ENCODE measurements at places on chromosomes 7 and 10. TPM values are rescaled to one million over a fixed set of nuclear protein-coding genes. Genes with fewer than 3 reads are reported as not detected.

- DNase-seq, result no peak
- no peak overlapping the region for H3K4me3 ChIP-seq
- H3K4me1 ChIP-seq, result peaks cover 30% of the 10 kb centered on the region
- no peak overlapping the region for H3K27ac ChIP-seq
- no peaks in the 10 kb centered on the region for H3K27me3 ChIP-seq
Observed at GRCh38 chr10:49312246-49312869, 13.4 kb downstream of the C10orf71 start.

DNA sequence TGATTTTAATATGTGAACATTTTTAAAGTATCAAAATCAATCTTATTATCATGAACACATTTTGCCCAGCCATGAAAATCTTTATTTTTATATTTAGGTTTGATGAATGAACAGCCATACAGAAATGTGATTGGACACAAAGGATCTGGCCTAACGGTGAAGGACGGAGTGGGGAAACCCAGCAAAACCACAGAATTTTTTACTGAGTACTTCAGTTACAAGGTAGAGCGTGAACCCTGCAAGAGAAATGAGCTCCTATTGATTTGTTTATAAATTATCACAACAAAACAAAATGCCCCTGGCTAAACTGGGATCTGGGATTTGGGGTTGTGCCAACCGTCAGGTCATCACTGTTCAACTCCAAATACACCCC, 118.8 kb downstream of the JAZF1 start:
- H3K36me3 ChIP-seq, result no peaks in the 10 kb centered on the region
- DNase-seq, result no peak
- no peak overlapping the region for H3K27ac ChIP-seq
- peaks cover 37% of the 10 kb centered on the region for H3K4me1 ChIP-seq
- no peaks in the 10 kb centered on the region for H3K27me3 ChIP-seq

DNA sequence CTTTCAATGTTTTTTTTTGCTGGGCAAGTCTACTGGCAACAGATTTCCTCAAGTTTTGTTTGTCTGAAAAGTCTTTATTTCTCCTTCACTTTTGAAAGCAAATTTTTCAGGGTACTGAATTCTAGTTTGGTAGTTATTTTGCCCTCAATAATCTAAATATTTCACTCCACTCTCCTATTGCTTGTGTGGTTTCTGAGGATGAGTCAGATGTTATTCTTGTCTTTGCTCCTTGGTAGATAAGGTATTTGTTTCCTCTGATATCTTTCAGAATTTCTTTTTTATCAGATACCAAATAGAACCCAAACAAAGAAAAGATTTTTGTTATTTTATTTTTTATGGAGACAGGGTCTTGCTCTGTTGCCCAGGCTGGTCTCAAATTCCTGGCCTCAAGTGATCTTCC, 99.2 kb upstream of the MALRD1 start:
- DNase-seq, result no peak
- no peaks in the 10 kb centered on the region for H3K36me3 ChIP-seq
- H3K27ac ChIP-seq, result no peak overlapping the region

GRCh38 chr10:125756853-125757487, 18.7 kb downstream of the MMP21 start:
- peaks cover 98% of the 10 kb centered on the region for H3K36me3 ChIP-seq
- H3K4me3 ChIP-seq, result no peak overlapping the region
- no peak overlapping the region for H3K27ac ChIP-seq
- H3K27me3 ChIP-seq, result no peaks in the 10 kb centered on the region
- no peaks in the 10 kb centered on the region for H3K4me1 ChIP-seq

GRCh38 chr7:74083117-74083876, at the start of gene LIMK1:
LIMK1 (plus strand) TSS chr7:74083804; CDS start chr7:74083991, 187 bp downstream.
- H3K4me3 ChIP-seq, result peak within 1 kb of the TSS; percentile 82
- peaks cover 18% of the 10 kb centered on the region for H3K36me3 ChIP-seq
- peak within 1 kb of the TSS; percentile 58 for H3K27ac ChIP-seq
- H3K4me1 ChIP-seq, result peaks cover 16% of the 10 kb centered on the region
- DNase-seq, result peak; percentile 82
- no peaks in the 10 kb centered on the region for H3K27me3 ChIP-seq

- no peaks in the 10 kb centered on the region for H3K4me1 ChIP-seq
- H3K4me3 ChIP-seq, result no peak overlapping the region
Observed at GRCh38 chr10:112052166-112052565, 131.4 kb downstream of the GPAM start.

GRCh38 chr10:55495555-55495954, 694.5 kb upstream of the PCDH15 start:
- H3K27ac ChIP-seq, result no peak overlapping the region
- no peaks in the 10 kb centered on the region for H3K4me1 ChIP-seq
- no peaks in the 10 kb centered on the region for H3K27me3 ChIP-seq
- H3K4me3 ChIP-seq, result no peak overlapping the region

DNA sequence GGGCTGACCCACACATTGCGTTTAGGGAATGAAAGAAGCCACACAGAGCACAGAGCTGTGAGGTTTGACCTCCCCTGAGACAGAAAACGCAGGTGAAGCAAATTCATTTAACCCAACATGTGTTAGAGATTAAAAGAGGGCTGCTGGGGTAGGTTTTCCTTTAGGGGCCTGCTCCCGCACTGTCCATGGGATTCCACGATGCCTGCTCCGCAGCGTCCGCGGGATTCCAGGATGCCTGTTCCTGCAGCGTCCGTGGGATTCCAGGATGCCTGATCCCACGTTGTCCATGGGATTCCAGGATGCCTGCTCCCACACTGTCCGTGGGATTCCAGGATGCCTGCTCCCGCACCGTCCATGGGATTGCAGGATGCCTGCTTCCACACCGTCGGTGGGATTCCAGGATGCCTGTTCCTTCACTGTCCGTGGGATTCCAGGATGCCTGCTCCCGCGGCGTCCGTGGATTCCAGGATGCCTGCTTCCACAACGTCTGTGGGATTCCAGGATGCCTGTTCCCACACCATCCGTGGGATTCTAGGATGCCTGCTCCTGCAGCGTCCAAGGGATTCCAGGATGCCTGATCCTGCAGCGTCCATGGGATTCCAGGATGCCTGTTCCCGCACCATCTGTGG, 78.7 kb downstream of the VIPR2 start:
- no peaks in the 10 kb centered on the region for H3K4me1 ChIP-seq
- no peak for DNase-seq
- no peaks in the 10 kb centered on the region for H3K36me3 ChIP-seq

GRCh38 chr7:41107330-41107937, 595.5 kb downstream of the INHBA start:
- no peak overlapping the region for H3K4me3 ChIP-seq
- no peak overlapping the region for H3K27ac ChIP-seq
- no peaks in the 10 kb centered on the region for H3K4me1 ChIP-seq
- no peaks in the 10 kb centered on the region for H3K27me3 ChIP-seq
- peak; percentile 41 for DNase-seq

- H3K27ac ChIP-seq, result peak overlapping the region; percentile 92
- no peak overlapping the region for H3K4me3 ChIP-seq
- peak; percentile 18 for DNase-seq
- H3K4me1 ChIP-seq, result peaks cover 4% of the 10 kb centered on the region
Observed at GRCh38 chr7:43586251-43586900, 3.5 kb downstream of the STK17A start.

DNA sequence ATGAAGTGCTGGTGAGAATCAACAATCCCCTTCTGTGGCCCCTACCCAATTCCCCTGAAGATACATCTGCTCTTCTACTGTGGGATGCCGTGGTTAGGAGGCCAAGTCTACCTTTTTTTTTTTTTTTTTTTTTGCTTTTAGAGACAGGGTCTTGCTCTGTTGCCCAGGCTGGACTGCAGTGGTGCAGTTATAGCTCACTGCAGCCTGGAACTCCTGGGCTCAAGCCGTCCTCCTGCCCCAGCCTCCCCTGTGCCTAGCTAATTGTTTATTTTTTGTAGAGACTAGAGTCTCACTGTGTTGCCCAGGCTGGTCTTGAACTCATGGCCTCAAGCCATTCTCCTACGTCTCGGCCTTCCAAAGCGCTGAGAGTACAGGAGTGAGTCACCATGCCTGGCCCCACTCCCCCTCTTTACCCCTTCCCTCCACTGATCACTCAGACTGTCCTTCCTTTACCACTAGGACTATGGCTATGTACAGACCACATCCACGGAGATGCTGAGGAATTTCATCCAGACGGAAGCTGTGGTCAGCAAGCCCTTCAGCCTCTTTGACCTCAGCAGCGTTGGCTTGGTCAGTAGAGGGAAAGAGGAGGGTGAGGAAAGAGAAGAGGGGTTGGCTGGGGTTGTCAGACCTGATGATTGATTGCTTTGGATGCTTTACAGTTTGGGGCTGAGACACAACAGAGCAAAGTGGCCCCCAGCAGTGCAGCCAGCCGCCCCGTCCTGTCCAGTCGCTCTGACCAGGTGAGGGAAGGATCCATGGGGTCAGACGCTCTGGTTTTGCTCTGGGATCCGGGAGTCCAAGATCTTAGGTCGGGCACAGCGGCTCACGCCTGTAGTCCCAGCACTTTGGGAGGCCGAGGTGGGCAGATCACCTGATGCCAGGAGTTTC, 1.8 kb downstream of the AP4M1 start:
- H3K27ac ChIP-seq, result no peak overlapping the region
- DNase-seq, result no peak
- peaks cover 22% of the 10 kb centered on the region for H3K4me1 ChIP-seq
- no peaks in the 10 kb centered on the region for H3K27me3 ChIP-seq
- no peak overlapping the region for H3K4me3 ChIP-seq

GRCh38 chr10:22959292-22959691, 31.4 kb downstream of the ARMC3 start:
- H3K4me3 ChIP-seq, result no peak overlapping the region
- no peak overlapping the region for H3K27ac ChIP-seq
- no peaks in the 10 kb centered on the region for H3K27me3 ChIP-seq
- H3K36me3 ChIP-seq, result no peaks in the 10 kb centered on the region

GRCh38 chr7:100974021-100974420, 4.7 kb downstream of the MUC12 start:
- H3K4me3 ChIP-seq, result no peak overlapping the region
- no peaks in the 10 kb centered on the region for H3K4me1 ChIP-seq
- no peak for DNase-seq
- no peak overlapping the region for H3K27ac ChIP-seq
- H3K27me3 ChIP-seq, result no peaks in the 10 kb centered on the region

- no peak for DNase-seq
- peak overlapping the region; percentile 90 for H3K27ac ChIP-seq
- H3K36me3 ChIP-seq, result no peaks in the 10 kb centered on the region
- H3K4me3 ChIP-seq, result no peak overlapping the region
- H3K27me3 ChIP-seq, result no peaks in the 10 kb centered on the region
- H3K4me1 ChIP-seq, result peaks cover 80% of the 10 kb centered on the region
Observed at GRCh38 chr7:143375298-143376034, 5.7 kb upstream of the ZYX start.

Gene AGBL3
- total RNA-seq, result 3.4 TPM

Gene SRRM3
- total RNA-seq, result 2.0 TPM

Gene PSPH
- 19.5 TPM for total RNA-seq

Gene NME8
- 1.3 TPM for total RNA-seq

Gene STK32C
- total RNA-seq, result 18.2 TPM

Data from left lung (tissue), 14 donors.